ENCODE measurements at places on chromosomes 5 and 9.

- DNase-seq, result no peak
Observed at GRCh38 chr5:27048510-27048909, 10.1 kb upstream of the CDH9 start.

DNA sequence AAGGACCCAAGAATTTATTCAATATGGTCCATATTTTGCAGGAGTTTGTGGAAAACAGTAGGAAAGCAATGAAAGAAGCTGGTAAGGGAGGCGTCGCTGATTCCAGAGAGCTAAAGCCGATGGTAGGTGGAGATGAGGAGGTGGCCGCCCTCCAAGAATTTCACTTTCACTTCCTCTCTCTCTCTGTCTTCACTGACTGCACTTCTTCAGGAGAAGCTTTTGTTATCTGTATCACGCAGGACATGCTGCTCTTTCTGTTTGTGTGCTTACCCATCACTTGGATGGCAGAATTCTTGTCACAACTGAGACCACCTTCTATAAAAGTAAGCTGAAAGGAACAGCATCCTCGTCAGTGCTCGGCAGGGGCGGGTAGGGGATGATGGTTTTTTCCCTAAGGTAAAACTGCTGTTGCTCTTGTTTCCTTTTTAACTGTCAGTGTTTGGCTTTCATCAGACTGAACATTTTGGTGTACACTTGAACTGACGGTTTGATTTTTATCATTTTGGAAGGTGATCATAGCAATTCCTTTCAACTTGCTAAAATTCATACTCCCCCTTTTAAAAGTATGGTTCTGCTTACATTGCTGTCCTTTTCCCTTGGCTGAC lies 62.4 kb upstream of the FSD1L start:
- no peak for DNase-seq

GRCh38 chr5:458547-459353 lies 15.8 kb downstream of the EXOC3 start:
- DNase-seq, result no peak

DNA sequence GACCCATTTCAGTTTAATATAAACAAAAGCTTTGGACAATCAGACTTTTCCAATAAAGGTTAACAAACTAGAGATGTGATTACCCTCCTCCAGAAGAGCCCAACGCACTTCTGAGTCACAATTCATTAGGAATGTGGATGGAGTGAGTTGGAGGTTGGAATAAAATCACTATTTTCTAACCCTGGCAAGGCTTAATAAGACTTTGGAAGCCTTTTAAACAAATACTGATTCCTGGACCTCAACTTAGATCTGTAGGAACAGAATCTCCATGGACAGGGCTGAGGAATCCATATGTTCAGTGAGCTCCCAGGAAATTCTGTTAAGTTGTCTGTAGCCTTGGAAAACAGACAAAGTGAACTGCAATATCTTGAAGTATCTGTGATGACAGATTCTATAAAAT lies 233.5 kb upstream of the ELL2 start:
- DNase-seq, result no peak

DNA sequence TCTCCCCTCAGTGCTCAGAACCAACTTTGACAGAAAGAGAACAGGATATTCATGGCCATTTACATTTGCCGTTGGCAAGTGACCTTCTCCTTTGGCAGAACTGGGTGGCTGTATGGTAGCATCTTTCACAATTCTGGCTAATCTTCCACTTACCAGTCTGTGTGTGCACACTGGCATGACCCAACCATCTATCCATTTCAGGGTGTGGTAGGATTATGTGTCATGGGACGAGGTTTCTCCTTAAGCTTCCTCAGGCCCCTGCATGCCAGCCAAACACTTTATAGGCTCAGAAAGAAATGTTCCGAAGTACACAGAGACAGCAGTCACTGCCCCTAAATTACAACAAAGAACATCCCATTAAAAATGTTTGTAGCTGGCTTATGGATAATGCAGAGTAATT lies 497.1 kb downstream of the NFIB start:
- DNase-seq, result no peak

DNA sequence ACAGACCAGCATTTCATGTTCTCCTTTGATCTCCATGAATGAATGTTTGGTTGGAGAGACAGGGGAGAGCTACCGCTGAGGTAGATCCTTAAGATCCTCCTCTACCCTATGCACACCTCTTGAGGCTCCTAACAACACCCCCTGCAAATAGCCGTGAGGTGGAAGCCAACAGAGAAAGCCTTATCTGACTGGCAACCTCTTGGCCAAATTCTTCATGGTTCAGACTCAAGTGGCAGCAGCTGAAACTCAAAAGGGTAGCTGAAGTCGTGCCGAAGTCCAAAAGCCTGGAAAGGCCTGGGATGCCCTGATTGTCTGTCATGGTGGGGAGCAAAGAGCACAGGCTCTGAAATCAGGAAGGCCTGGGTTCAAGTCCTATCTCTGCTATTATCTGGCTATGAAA lies 184.9 kb downstream of the SEC61B start:
- DNase-seq, result no peak

- DNase-seq, result no peak
Observed at GRCh38 chr9:131781069-131781468, 41.2 kb upstream of the RAPGEF1 start.

DNA sequence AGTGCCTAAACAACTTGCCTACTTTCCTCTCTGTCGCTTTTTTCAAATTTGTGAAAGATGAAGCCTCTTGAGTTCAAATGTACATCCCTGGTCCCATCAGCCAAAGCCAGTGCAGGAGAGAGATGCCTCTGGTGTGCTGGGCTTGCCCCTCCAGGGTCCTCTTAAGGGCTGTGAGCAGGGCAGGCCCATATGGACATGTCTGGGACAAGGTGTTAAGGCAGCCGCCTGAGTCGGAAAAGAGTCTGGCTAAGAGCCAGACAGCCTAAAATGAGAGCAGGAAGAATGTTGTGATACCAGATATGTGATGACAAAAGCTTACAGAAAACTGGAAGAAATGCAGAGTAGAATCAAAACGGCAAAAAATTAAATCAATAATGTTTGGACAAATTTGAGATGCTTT lies 72.5 kb downstream of the APTX start:
- DNase-seq, result no peak

GRCh38 chr5:16345454-16345853 lies 120.1 kb downstream of the ZNF622 start:
- DNase-seq, result no peak

- no peak for DNase-seq
Observed at GRCh38 chr5:14186059-14186830, 43.1 kb downstream of the TRIO start.

DNA sequence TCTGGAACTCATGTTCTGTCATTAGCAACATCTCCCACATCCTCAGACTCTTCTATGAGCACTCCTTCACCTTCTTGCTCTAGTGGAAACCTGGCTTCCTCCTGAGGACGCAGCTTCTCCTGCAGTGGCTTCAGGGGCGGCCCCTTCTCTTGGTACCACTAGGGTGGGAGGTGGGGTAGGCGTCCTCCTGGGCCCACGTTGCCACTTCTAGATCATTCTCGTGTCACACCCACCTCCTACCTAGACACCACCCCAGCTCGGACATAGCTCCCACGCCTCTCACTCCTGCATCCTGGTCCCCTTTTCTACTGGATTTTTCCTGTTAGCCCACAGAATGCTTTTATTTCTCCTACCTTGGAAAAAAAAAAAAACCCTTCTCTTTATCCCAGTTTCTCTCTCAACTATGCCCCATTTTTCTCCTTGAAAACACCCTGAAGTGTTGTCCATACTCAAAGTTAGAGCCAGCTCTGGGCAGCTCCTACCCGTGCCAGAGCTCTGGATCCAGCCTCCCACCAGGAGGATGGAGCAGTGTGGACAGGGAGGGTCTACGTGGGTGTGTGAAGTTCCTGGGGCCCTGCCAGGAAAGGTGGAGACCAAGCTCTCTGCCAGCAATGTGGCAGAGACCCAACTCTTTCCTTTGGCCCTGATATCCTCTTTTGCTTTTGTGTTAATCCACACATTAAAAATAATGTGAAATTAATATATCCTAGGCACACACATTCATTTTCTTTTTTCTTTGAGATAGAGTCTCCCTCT lies 179.2 kb downstream of the HSPA4 start:
- DNase-seq, result no peak
